NCI-H1930 (cell line): ENCODE measurements at places on chromosomes 5 and 9.

DNA sequence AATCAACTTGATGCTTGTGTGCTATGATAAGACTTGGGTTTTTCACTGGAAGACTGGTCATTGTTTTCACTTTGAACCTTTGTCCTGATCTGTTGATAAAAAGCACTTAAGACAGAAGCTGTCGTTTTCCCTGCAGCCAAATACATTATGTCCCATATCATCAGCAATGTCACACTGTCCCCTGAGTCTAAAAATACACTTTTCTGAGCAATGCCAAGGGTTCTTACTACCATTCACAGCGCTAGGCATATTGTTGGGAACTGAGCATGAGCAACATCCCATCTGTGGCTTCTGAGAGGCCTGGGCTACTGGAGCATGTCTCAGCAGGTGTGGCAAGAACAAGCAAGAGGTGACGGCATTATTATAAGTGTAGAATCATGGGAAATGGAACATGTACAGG is 81.8 kb downstream of the SEMA6A start:
- no peak for DNase-seq

DNA sequence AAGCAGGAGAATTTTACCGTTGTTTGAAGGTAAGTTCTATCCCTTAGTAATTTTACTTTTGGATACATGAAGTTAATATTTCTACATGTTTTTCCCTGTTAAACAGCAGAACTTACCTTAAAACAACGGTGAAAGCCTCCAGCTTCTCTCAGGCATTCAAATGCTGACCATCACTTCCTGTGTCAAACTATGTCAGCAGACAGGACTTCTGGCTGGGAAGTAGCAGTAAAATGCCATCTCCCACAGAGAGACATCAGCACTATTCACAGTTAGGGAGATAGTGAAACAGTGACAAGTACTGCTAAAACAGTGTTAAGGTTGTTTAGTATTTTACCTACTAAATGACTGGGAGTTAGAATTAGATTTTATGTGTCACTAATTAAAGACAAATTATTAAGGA is 34.2 kb upstream of the GOLGA1 start:
- no peak for DNase-seq

DNA sequence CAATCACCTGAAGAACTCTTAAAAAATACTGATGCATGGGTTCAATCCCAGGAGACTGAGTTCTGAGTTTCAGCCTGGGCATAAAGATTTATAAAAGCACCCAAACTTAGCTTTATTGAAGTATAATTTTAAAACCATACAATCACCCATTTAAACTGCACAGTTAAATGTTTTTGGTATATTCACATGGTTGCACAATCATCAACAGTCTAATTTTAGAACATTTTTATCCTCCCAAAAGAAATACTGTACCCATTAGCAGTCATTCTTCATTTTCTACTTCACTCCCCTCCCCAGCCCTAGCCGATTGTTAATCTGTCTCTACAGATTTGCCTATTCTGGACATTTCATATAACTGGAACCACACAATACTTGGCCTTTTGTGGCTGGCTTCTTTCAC is 141.7 kb downstream of the ARSB start:
- no peak for DNase-seq

GRCh38 chr5:943918-944620 is 51.4 kb downstream of the TRIP13 start:
- no peak for DNase-seq

- DNase-seq: no peak
Measured at GRCh38 chr5:13611604-13612003, 332.9 kb downstream of the DNAH5 start.

DNA sequence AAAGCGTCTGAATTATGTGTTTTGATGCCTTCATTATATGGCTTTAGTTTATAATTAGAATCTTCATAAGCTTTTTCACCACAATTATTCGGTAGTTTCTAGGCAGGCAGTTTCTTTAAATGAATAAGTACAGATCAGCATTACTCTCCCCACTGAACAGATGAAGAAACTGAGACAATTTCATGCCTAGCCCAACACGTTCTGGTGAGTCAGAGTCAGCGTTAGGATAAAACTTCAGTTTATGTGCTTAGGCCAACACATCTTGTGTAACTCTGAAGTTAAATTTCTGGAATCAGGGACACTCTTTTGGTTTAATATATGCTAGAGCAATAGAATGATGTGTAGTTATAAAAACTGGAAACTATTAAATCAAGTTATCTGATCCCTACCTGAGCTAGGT is 186.7 kb upstream of the ELL2 start:
- no peak for DNase-seq

- no peak for DNase-seq
Measured at GRCh38 chr9:10661994-10662393, 49.2 kb upstream of the PTPRD start.

- DNase-seq: no peak
Measured at GRCh38 chr5:132416306-132417009, 46.9 kb downstream of the SLC22A5 start.

DNA sequence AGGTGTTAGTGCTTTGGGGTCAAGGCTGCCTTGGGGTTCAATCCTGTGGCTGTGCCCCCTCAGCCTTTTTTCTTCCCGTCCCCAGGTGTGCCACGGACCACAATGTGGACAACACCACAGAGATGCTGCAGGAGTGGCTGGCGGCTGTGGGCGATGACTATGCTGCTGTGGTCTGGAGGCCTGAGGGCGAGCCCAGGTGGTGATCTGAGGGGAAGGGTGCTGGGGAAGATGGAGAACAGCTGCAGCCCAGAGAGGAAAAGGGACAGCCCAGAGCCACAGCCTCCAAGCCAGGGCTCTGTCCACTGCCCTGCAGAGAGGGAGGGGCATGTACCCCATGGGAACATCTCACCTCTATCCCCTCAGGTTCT is 2.1 kb downstream of the CERCAM start:
- no peak for DNase-seq
